ENCODE measurements at places on chromosomes 1 and 21. TPM values are rescaled to one million over a fixed set of nuclear protein-coding genes. Genes with fewer than 3 reads are reported as not detected.

S100A7 gene
- total RNA-seq = not detected

CHRM3 gene
- 0.09 TPM for total RNA-seq

TDRD5 gene
- total RNA-seq = not detected

BSND gene
- not detected for total RNA-seq

A3GALT2 gene
- not detected for total RNA-seq

PLD5 gene
- not detected for total RNA-seq

SGIP1 gene
- total RNA-seq = not detected

FAM151A gene
- total RNA-seq = not detected

RRP1B gene
- total RNA-seq = 40.5 TPM

DNA sequence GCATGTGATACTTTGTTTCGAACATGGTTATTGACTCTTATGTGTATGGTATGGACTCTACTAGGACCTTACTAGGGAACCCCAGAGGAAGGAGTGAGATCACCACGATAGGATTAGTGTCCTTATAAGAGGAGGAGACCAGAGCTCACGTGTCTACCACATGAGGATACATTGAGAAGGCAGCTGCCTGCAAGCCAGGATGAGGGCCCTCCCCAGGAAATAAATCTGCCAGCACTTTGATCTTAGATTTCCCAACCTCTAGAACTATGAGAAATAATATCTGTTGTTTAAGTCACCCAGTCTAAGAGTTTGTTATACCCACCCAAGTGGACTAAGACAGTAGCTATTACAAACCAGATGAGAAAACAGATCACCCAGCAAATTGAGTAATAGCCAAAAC lies 559.3 kb upstream of the USP24 start:
- H3K4me3 ChIP-seq = no peak overlapping the region
- H3K27ac ChIP-seq = no peak overlapping the region
- no peak for DNase-seq
- no peaks in the 10 kb centered on the region for H3K36me3 ChIP-seq

GRCh38 chr1:245579881-245580280 lies 425.1 kb downstream of the KIF26B start:
- no peaks in the 10 kb centered on the region for H3K36me3 ChIP-seq
- no peak for DNase-seq
- H3K27me3 ChIP-seq = no peaks in the 10 kb centered on the region
- H3K4me3 ChIP-seq = no peak overlapping the region

DNA sequence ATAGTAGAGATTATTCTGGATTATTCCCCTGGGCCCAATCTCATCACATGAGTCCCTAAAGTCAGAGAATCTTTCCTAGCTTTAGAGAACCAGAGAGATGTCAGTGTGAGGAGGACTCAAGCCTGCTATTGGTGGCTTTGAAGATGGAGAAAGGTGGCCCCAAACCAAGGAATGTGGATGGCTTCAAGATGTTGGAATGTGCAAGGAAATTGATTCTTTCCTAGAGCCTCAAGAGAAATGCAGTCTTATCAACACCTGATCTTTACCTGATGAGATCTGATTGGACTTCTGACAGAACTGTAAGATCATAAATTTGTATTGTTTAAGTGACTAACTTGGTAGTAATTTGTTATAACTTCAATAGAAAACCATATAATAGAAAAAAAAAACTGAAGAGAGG lies 51.0 kb downstream of the NME7 start:
- no peaks in the 10 kb centered on the region for H3K27me3 ChIP-seq
- no peak overlapping the region for H3K4me3 ChIP-seq
- no peak for DNase-seq

DNA sequence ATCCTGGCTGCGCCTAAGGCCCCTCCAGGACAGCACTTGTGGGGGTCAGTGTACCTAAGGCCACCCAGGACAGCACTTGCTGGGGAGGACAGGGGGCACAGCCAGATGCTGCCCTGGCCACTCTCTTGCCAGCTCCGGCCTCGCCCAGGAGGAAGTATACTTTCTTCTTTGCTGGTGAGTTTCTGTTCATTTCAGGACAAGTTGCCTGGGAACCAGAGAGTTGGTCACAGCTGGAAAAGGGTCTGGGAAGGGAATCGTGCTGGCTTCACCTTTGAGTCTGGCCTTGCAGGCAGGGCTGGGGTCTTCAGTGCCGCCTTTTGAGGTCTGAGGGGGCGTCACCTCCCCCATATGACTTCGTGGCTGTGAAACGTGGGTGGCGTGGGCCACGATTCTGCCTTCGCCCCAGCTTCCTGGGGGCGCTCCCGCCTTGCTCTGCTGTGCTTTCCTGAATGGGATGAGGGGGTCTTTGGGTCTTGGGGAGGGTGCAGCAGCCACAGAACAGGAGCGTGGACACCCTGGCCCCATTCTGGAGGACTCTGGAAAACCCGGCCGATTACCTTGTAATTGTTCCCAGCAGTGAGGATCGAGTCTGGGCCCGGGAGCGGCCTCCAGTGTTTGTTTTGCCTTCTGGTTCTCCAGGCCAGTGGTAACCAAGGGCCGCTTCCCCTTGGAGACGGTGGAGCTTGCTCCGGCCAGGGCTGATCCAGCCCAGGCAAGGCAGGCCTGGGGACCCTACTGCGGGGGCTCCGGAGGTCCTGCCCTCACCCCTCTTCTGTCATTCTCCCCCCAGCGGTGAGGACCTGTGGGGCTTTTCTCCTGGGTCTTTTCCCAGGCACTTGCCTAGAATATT lies 45.9 kb downstream of the SPSB1 start:
- H3K27me3 ChIP-seq = no peaks in the 10 kb centered on the region
- no peak for DNase-seq
- no peak overlapping the region for H3K4me3 ChIP-seq
- no peaks in the 10 kb centered on the region for H3K4me1 ChIP-seq

- H3K27me3 ChIP-seq = no peaks in the 10 kb centered on the region
- no peak overlapping the region for H3K27ac ChIP-seq
- H3K36me3 ChIP-seq = no peaks in the 10 kb centered on the region
- no peaks in the 10 kb centered on the region for H3K4me1 ChIP-seq
- H3K4me3 ChIP-seq = no peak overlapping the region
- DNase-seq = no peak
Measured at GRCh38 chr1:87615901-87616300, 287.2 kb downstream of the LMO4 start.

- H3K36me3 ChIP-seq = no peaks in the 10 kb centered on the region
- no peaks in the 10 kb centered on the region for H3K4me1 ChIP-seq
- no peak overlapping the region for H3K4me3 ChIP-seq
- DNase-seq = no peak
Measured at GRCh38 chr21:17548262-17548661, 35.4 kb downstream of the CXADR start.

DNA sequence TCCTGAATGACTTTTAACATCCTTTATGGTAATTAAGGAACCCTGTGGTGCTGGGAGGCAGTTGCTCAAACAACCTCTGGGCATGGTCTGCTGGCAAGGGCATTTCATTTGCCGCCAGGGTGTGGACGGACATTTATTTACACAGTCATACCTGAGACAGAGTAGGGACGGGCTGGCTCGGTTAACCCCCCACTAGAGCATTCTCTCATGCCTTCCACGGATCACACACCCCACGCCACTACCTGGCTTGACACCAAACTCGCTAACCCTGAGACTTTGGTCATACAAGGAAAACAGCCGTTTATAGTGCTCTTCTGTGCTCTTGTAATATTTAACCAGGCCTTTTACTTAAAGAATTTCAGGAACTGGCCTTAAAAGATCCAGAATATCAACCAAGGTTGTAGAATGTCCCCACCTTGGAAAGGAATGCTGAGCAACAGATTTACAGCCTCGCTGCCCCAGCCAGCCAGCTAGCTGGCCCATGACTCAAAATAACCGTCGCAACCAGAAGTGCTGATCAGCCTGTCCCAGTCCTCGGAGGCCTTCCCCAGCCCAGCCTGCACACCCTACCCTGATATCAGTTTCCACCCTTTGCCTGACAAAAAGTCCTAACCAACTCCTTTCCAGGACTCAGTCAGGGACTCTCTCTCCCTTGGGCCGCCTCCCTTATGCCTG lies 6.5 kb upstream of the PDXK start:
- no peaks in the 10 kb centered on the region for H3K4me1 ChIP-seq
- H3K36me3 ChIP-seq = no peaks in the 10 kb centered on the region
- H3K27me3 ChIP-seq = no peaks in the 10 kb centered on the region
- H3K27ac ChIP-seq = no peak overlapping the region
- DNase-seq = no peak

GRCh38 chr1:172421974-172422604 lies 1.6 kb downstream of the C1orf105 start:
- H3K36me3 ChIP-seq = no peaks in the 10 kb centered on the region
- H3K27ac ChIP-seq = no peak overlapping the region
- no peaks in the 10 kb centered on the region for H3K27me3 ChIP-seq
- peaks cover 10% of the 10 kb centered on the region for H3K4me1 ChIP-seq
- DNase-seq = no peak
- no peak overlapping the region for H3K4me3 ChIP-seq

GRCh38 chr1:59601041-59601441 lies 213.7 kb upstream of the HOOK1 start:
- H3K4me3 ChIP-seq = no peak overlapping the region
- H3K36me3 ChIP-seq = no peaks in the 10 kb centered on the region
- H3K4me1 ChIP-seq = no peaks in the 10 kb centered on the region
- H3K27ac ChIP-seq = no peak overlapping the region

DNA sequence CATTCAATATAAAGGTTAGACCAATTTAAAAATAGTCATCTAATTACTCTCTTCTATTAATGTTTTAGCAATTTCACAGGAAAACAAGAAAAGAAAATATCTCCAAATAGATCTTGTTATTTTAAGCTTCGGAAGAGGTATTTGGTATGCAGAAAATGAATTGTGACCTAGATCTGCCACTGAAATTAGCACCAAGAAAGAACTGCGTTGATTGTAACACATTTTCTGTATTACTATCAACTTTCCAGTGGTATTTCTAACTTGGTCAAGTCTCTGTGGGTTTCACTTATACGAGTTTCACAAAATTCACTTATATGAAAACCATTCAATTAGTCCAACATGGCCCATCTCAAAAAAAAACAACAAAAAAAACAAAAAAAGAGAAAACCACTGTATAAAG lies 11.8 kb downstream of the RSBN1 start:
- no peak overlapping the region for H3K4me3 ChIP-seq
- H3K36me3 ChIP-seq = peaks cover 19% of the 10 kb centered on the region
- DNase-seq = no peak
- H3K27ac ChIP-seq = no peak overlapping the region

- no peak overlapping the region for H3K27ac ChIP-seq
- H3K36me3 ChIP-seq = no peaks in the 10 kb centered on the region
- no peaks in the 10 kb centered on the region for H3K27me3 ChIP-seq
- no peak for DNase-seq
- H3K4me3 ChIP-seq = no peak overlapping the region
Measured at GRCh38 chr1:246355411-246356230, 151.5 kb downstream of the SMYD3 start.

DNA sequence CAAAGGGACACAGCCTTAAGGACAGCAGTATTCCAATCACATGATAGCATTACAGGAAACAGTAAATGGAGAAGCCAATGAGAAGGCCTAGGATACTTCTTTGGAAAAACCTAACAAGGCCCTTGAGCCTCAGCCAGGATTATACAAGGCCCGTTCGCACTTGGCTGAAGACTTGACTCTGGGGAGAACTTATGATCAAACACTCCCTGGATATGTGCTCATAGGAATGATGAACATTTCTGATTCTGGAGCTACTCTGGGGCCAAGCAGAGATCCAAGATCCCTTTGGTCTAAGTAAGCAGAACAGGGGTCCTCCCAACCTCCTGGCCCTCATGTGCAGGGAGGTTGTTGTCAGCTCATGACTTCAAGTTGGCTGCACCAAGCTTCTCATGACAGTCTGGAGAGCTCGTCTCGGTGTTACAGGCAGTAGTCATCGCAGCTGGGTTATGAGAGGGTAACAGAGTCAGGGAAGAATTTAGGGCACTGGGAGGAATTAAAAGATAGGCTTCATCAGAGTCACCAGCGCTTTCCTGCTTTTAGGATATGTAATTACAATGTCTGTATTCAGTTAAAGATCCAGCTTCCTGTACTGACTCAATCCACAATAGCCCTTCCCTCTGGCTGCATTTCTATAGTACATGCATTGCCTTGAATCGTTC lies 92.5 kb upstream of the IRF2BP2 start:
- no peaks in the 10 kb centered on the region for H3K27me3 ChIP-seq
- no peak for DNase-seq
- peaks cover 11% of the 10 kb centered on the region for H3K4me1 ChIP-seq
- H3K36me3 ChIP-seq = no peaks in the 10 kb centered on the region
- H3K4me3 ChIP-seq = no peak overlapping the region
- no peak overlapping the region for H3K27ac ChIP-seq

DNA sequence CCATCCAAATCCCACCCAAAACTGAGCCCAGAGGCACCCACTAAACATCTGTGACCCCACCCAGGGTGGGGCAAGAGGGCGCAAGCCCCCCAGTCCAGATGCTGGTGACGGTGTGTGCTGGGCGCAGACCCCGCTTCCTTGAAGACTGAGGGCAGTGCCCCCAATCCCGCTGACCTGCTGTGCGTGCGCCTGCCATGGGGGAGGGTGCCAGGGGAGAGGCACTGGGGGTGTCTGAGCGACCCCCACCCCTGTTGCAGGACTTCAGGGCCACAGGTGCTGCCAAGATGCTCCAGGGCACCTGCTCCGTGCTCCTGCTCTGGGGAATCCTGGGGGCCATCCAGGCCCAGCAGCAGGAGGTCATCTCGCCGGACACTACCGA lies 13.3 kb downstream of the COL6A2 start:
- no peaks in the 10 kb centered on the region for H3K27me3 ChIP-seq
- H3K4me3 ChIP-seq = no peak overlapping the region
- H3K27ac ChIP-seq = no peak overlapping the region
- no peaks in the 10 kb centered on the region for H3K4me1 ChIP-seq
- DNase-seq = no peak

DNA sequence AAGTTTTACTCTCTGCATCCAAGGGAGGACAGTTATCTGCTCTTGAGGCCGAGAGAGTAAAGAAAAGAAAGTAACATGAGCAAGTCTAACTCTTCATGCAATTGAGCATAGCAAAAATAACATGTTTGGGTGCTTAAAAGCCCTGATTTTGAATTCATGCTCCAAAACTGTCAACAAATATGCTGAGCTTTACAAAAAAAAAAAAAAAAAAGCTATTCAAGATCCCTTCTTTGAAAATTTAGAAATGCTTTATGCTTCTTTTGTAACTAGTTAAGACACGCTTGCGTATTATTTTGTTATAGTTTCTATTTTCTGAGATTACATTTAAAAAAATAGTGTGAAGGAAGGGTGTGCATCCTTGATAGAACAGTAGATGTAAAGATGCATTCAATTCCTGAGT lies 1733.0 kb downstream of the MRPL39 start:
- H3K27ac ChIP-seq = no peak overlapping the region
- H3K36me3 ChIP-seq = no peaks in the 10 kb centered on the region
- DNase-seq = no peak
- H3K27me3 ChIP-seq = no peaks in the 10 kb centered on the region
- no peaks in the 10 kb centered on the region for H3K4me1 ChIP-seq
